ENCODE measurements at places on chromosomes 7 and 10.

GRCh38 chr7:108165723-108166122, 35.6 kb upstream of the LAMB4 start:
- no peak for ATAC-seq

GRCh38 chr7:100063376-100063775, 13.8 kb downstream of the ZSCAN21 start:
- ATAC-seq: no peak

GRCh38 chr10:63588436-63589167, 67.4 kb downstream of the REEP3 start:
- ATAC-seq: no peak

DNA sequence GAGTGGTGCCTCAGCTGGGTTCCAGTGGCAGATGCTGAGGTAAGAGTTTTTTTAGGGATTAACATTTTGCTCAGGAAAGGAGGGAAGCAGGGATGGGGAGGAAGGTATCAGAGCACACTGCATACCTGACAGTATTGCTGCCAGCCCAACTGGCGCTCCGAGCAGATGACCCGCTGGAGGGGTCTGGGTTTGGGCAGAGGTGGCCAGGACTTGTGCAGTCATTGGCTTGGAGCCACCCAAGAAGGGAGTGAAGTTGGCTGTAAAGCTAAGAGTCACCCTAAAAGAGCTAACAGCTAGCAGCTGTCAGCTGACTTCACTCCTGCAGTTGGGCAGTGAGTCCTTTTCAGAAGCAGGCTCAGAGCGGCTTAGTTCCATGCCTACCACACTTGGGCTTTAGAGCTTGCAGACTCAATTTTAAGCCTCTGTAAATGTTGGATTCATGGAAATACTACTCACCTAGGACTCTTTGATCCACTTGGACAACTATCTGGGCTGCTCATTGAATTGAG, 5.8 kb upstream of the ARHGAP22 start:
- ATAC-seq: no peak
